EL (cell line): ENCODE measurements at places on chromosomes 3 and 15.

- DNase-seq: no peak
These were observed 46.2 kb downstream of the DPH6 start for GRCh38 chr15:35499723-35500122.

GRCh38 chr3:112539825-112540650 is 21.7 kb downstream of the ATG3 start:
- no peak for DNase-seq

GRCh38 chr15:60118146-60118545 is 114.0 kb downstream of the FOXB1 start:
- DNase-seq: no peak

GRCh38 chr3:127286571-127287140 is 1.2 kb downstream of the PRR20G start:
- peak; percentile 33 for DNase-seq
